Camera-type eye (tissue), 1 donor: ENCODE measurements at places on chromosomes 2 and 18. TPM values are rescaled to one million over a fixed set of nuclear protein-coding genes. Genes with fewer than 3 reads are reported as not detected.

HOXD3 gene
- total RNA-seq: 3.0 TPM

KHK gene
- 2.5 TPM for total RNA-seq

CCDC141 gene
- total RNA-seq: 19.2 TPM

TRAPPC8 gene
- 100 TPM for total RNA-seq
